ENCODE measurements at places on chromosomes 2 and 18. TPM values are rescaled to one million over a fixed set of nuclear protein-coding genes. Genes with fewer than 3 reads are reported as not detected.

FBXO41 gene
- 16.5 TPM for total RNA-seq

FIGLA gene
- total RNA-seq = not detected

POTEE gene
- total RNA-seq = 0.97 TPM

KCNJ13 gene
- total RNA-seq = not detected

TEX44 gene
- total RNA-seq = not detected

DNA sequence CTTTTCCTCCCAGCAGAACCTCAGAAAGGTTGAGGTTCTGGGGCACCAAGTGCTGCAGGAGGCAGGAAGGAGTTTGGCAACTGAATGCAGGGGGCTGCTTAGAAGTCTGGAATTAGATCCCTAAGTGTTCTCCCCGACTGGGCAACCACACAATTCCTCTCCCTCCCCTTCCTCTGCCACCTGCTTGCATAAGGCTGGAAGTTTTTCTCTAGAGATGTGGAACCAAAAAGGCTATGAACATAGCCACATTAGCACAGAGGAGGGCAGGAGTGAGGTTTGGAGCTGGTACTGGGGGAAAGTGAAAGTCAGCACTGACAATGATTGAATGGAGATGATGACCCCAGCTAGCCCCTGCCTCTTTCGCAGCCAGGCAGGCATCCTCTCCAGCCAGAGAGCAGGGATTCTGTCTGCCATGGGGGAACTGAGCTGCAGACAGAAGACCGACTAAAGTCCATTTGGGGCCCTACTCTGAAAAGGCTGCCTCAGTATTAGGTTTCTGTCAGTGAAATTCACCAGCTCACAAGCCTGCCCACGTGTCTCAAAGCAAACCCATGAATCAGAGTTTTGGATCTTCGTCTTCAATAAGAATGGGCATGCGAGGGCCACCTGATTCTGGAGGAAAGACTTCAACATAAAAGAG lies 87.9 kb upstream of the ITGA6 start:
- no peak for DNase-seq

GRCh38 chr2:151407281-151407680 lies 2.4 kb upstream of the RIF1 start:
- DNase-seq = no peak

DNA sequence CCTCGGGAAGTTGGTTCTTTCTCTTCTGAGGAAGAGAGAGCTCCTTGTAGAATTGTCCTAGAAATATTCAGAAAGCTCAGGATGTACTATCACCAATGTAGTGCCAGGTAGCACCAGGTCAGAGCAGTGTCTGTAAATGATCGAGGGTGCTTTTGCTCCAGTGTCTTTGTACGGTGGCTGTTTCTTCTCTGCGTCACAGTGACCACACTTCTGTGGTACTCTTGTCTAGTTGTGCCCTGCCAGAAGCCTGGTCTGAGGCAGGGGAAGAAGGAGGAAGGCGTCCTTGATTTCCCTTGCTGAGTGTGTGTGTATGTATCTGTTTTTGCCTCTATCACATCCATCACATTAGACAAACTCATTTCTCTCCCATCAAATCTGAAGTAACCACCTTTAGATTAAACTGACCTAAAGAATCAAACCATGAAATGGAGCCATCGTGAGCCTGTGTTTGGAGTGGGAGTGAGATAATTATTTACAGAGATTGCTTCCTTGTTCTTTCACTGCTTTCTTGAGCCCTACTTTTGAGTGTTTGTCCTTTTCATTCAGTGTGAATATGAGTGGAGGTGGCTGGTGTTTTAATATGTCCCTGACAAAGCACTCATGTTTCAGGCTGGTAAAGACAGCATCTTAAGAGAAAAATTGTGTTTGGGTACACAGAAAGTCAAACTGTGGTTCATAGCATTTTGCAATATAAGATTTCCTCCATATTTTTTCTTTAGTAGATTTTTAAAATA lies 97.2 kb downstream of the ACOXL start:
- no peak for DNase-seq

DNA sequence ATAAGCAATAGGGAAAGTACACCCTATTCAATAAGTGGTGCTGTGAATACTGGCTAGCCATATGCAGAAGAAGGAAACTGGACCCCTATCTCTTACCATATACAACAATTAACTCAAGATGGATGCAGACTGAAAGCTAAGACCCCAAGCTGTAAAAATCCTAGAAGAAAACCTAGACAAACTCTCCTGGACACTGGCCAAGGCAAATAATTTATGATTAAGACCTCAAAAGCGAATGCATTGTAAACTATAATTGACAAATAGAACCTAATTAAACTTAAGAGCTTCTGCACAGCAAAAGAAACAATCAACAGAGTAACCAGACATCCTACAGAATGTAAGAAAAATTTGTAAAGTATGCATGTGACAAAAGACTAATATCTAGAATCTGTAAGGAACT lies 41.1 kb upstream of the ASXL3 start:
- DNase-seq = no peak

GRCh38 chr2:111106706-111107105 lies 14.0 kb upstream of the BCL2L11 start:
- DNase-seq = no peak

- DNase-seq = peak; percentile 79
Observed at GRCh38 chr2:213150315-213151097, 906 bp downstream of the IKZF2 start.

GRCh38 chr2:119062179-119062578 lies 96.4 kb downstream of the C1QL2 start:
- DNase-seq = no peak

- DNase-seq = peak; percentile 55
Observed at GRCh38 chr2:229578052-229578846, 136.1 kb downstream of the DNER start.
